NCI-H2029 treated with DMSO at 0.1 percent for 48 hours (cell line): ENCODE measurements at places on chromosomes 5 and 9.

DNA sequence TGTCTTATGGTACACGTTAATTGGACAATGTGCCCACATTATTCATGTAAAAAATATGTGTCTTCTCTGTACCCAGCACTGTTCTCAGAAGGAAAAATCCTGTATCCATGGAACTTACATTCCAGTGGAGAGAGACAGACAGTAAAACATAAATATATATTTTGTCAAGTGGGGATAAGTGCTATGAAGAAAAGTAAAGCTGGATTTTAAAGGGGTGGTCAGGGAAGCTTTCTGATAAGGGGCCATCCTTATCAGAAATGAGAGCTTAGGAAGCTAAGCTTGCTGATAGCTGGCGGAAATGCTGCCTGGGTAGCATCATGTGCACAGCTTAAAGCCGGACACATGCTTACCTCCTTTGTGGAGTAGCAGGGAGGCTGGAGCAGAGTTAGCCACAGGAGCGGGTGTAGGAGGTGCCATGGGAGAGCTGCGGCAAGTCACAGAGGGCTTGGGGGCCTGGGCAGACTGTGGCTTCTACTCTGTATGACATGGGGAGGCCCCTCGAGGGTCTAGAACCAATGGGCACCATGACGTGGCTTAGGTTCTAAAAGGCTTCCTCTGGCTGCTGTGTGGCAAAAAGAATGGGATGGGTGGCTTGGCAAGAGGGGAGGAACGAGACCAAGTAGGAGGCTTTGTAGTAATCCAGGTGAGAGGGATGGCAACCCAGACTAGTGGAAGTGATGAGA is 141.7 kb downstream of the FGF1 start:
- DNase-seq = no peak

GRCh38 chr5:77718934-77719610 is 57.1 kb downstream of the TBCA start:
- DNase-seq = no peak

GRCh38 chr9:37640246-37640645 is 10.5 kb upstream of the FRMPD1 start:
- no peak for DNase-seq

DNA sequence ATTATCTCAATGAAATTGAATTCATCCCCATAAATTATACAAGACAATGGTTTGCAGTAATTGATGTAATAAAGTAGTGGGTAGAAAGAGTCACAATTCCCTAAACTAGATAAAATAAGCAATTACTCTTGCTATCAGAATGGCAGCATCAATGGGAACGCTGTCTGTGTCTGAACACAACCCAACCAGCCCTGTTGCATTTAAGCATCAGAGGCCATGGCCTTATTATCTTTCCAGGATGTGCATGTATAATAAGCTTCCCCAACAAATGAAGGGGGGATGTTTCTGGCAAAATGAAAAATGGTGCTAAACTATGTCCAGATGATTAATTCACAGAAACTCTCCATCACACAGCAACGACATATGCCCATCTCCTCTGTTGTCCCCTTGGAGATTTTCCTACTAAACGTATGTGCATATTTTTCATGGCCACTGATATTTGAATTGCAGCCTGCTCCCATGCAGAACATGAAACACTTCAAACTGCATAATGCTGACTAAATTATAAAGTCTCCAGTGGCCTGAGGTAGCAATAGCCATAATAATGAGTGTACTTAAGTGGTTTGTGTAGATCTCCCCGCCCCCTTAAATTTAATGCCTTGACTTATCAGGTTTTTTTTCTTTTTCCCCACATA is 306.9 kb upstream of the ADAMTS16 start:
- DNase-seq = no peak

DNA sequence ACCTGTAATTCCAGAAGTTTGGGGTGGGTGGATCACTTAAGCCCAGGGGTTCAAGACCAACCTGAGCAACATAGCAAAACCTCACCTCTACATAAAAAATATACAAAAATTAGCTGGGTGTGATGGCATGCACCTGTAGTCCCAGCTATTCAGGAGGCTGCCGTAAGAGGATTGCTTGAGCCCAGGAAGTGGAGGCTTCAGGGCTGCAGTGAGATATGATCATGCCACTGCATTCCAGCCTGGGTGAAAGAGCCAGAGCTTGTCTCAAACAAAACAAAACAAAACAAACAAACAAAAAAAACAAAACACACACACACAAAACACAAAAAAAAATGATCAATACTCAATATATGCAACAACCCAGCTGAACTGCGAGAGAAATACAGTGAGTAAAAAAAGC is 29.5 kb upstream of the TRIM14 start:
- DNase-seq = no peak
